Stimulated activated CD4-positive, alpha-beta T cell treated with anti-CD3 and anti-CD28 coated beads, TNF-alpha, amount 100 ng/mL, for 1 hour (primary cell): ENCODE measurements at places on chromosomes 12 and 14.

GRCh38 chr14:81127785-81128184 is 93.0 kb downstream of the GTF2A1 start:
- no peak for DNase-seq

GRCh38 chr12:102408487-102409297 is 71.7 kb downstream of the IGF1 start:
- DNase-seq, result no peak

DNA sequence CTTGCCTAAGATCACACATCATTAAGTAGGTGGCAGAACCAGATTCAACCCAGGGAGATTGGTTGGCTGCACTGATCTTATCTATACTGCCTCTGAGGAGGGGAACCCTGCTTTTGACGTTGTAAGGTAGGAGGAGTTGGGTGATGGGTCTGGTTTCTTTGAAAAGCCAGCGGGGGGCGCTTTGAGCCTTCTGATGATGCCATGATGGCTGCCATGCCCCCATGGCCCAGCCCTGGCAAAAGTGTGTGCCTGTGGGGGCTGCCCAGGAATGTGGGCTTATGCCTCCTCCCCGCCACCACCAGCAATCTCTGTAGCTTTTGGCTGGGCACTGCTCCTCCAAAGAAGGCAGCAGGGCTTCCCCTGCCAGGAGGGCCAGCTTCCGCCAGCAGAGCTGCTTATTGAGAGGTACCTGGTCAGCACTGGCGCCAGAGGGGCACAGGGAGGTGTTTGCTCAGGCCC is 224.3 kb downstream of the SLC41A2 start:
- DNase-seq, result no peak

- DNase-seq, result no peak
Measured at GRCh38 chr12:6469609-6470374, 685 bp downstream of the VAMP1 start.

- DNase-seq, result no peak
Measured at GRCh38 chr12:14111230-14111865, 129.9 kb upstream of the GRIN2B start.

GRCh38 chr14:24289649-24290280 is 9.8 kb downstream of the DHRS1 start:
- DNase-seq, result no peak

DNA sequence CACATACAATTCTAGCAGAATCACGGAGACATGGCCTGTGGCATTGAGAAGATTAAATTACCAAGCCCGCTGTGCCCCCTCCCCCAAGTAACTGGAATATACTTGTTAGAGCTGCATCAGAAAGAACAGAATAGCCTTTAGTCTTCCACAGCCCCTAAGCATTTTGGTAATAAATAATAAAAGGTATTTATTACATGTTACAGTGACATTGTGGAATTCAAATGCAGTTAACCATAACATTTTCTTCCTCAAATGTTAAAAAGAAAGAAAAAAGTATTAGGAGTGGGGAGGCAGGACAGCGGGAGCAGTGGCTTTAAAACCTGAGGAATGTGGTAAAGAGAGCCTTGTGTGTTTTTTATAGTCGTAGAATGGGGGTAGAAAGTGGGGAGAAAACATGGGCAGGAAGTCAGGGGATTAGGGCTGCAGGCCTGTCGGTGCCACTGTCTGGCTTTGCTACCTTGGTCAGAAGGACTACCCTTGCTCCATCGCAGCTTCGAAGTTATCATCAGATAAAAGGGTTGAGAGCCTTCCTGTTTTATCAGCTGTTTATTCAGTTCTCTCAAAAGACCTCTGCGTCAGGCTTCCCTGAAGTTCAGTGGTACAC is 255.9 kb downstream of the MSRB3 start:
- DNase-seq, result no peak

DNA sequence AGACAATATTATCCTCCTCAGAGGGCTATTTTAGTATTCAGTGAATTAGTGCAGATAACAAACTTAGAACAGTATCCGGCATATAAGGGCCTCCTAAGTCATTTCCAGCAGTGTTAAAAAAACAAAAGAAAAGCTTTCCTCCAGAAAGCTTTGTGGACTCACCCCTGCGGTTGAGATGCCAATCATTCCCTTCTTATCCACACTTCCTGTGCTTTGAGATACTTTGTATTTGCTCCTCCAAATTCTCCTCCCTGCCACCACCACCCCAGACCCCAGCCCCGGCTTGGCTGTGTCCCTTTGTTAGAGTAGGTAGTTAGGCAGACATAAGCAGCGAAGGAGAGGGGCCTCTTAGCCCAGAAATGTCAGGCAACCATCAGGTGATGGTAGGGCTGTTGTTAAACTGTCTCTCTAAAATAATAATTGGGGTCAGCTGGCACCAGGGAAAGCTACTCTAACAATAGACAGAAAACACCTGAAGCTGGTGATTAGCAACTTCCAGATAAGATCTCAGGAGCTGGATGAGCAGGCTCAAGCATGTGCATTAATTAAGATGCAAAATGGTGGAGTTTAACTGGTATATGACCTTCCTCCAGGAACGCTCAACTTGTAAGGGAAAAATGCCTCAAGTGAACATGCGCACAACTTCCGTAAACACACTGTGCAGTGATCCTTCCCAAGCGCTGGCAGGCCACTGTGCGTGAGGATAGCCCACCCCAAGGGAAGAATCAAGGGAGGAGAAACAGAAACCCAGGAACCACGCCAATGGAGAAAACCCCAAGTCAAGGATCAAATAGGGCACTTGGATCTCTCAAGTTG is 152.1 kb upstream of the EEA1 start:
- no peak for DNase-seq

DNA sequence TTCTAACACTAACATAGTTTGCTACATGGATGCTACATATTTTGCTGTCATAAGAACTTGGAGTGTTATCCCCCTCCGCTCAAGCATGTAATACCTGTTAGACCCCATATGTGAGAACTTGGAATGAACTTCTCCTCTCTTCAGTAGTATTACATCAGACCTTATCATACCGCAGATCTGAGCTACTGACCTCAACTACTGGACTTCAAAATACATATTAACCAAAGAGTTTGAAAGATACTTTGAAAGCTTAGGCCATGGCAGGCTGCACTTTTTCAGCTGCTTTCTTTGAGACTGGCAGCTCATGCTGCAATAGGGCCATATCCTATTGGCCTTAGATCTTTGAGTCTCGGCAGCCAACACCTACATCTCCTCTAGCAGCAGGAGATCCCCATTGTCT is 74.8 kb downstream of the EEA1 start:
- no peak for DNase-seq

- DNase-seq, result no peak
Measured at GRCh38 chr14:73680821-73681220, 33.4 kb downstream of the PNMA1 start.

DNA sequence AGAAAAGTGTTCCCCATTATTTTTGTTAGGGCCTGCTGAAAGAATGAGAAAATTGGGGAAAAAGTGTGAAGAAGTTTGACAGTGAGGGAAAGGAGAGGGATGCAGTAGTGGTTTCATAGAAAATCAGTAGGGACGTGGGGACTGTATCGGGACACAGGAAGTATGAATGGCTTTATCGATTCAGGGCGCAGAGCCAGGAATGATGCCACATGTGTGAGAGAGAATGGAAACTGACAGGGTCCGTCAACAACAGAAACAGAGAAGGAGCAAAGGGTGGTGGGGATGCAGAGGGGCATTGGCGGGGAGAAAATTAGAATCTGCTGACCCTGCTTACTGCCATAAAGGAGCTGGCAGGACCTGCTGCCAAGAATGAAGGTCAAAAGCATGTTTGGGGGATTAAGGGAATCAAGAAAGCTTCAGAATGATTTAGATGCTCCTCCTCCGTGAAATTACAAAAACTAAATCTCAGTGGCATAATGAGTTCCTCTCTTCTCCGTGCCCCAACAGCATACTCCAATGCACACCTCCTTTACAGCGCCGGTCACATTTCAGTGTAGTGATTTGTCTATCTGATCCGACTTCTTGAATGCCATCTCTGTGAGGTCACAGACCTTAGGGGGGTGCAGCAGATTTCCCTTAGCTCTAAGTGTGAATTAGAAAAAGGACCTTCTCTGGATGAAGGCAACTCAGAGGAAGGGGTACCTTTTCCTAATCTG is 92.6 kb downstream of the EMP1 start:
- no peak for DNase-seq

GRCh38 chr12:75892731-75893408 is 138.7 kb downstream of the PHLDA1 start:
- DNase-seq, result no peak

DNA sequence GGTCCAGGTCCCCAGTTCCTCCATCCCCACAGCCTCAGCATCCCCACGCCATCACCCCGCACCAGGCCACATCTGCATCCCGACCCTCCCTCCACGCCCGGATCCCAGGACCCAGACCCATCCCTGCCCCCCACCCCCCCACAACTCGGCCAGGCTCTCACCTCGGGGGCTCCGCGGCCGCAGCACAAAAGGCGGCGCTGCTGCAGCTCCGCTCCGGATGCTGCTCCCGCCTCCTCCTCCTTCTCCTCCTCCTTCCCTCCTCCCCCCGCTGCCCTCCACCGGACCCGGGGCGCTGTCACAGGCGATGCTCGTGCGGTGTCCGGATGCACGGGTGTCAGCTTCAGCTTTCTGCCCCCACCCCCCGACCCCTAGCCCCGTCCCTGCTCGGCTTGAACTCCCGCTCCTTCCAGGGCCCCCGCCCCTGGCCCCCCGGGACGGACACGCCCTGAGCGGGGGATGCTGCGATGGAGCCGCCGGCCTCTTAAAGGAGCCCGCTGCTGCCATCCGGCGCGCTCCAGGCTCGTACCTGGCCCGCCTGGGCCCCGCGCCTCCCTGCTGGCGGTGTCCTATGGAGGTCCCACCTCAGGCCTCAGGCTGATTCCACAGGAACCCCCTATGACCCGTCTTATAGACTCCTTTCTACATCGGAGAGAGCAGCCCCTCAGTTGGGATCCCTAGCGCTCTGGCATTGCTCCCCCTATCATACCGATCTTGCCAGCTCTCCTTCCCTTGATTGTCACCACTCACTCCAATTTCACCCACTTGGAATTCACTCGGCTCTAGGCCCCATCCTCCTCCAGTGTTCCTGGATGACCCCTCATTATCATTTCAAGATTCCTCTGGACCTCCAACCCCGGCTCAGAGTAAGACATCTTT is at the start of gene MAP3K12:
Gene MAP3K12, minus strand, starts transcription at position 193 of the 876 bp plus-strand sequence. CDS start 12,067 bp downstream, outside the sequence.
- peak; percentile 43 for DNase-seq

- DNase-seq, result no peak
Measured at GRCh38 chr12:69464428-69464827, 5.8 kb upstream of the FRS2 start.

DNA sequence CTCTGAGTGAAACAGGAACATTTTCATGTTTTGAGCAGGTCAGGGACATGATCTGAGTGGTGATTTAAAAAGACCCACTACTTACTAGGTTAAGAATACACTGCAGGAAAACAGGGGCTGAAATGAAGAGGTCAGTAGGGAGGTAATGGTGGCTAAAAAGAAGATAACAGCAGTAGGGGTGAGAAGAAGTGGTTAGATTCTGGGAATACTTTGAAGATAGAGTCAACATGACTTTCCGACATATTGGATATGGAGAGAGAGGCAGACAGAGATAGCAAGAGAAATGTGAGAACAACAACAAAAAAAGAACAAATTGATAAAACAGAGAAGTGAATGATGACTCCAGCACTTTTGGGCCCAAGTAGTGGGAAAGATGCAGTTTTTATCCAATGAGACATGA is 168.0 kb downstream of the ALX1 start:
- DNase-seq, result no peak

DNA sequence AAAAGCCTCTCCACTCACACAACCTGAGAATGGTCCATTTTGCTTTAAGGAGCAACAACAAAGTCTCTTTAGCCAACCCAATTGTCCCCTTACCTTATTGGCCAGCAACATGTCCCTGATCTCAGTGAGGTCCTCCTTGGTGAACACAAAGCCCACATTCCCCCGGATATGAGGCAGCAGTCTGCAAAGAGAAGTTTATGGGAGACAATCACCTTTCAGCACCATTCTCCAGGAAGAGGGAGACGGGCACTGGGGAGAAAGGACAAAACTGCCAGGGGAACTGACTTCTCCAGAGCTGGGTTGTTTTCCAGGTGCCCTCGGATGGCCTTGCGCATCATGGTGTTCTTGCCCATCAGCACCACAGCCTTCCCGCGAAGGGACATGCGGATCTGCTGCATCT is 1.9 kb downstream of the RPLP0 start:
- no peak for DNase-seq
